ENCODE measurements at places on chromosomes 3 and 15.

DNA sequence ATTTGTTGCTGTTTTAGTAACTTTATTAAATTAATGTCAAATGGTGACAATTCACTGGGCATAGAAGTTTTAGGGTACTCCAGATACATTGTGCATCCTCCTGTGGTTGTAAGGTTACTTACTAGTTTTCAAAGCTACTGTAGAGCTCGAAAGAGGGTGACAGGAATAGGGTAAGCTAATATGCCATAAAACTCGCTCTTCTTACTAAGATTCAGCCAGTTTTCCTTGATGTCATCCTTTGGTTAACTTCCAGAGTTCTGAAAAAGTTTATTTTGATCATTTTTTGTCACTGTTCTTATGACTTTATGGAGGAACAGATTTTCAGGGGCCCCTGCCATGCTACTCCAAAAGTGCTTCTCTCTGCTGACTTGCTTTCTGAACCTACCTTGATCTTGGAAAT lies 334.8 kb downstream of the PLCL2 start:
- DNase-seq = no peak

- no peak for DNase-seq
These were observed 206.6 kb downstream of the GBE1 start for GRCh38 chr3:81554801-81555200.

DNA sequence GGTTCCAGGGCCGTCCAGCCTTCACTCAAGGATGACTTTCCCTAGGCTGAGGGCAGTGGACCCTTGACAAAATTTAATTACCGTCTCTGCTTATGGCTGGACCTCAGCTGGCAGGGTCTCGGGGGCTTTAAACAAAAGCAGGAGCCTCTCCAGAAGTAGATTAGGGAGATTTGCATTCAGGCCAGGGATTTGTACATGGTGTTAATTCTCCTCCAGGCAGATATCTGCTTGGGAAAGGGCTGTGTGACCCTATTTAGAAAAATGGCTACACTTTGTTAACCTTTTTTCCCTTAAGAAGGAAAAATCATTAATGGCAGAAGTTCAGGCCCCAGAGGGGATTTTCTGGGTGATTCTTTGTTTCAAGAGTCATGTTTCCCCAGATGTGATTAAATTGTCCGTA lies 329.1 kb upstream of the C2CD4B start:
- no peak for DNase-seq

DNA sequence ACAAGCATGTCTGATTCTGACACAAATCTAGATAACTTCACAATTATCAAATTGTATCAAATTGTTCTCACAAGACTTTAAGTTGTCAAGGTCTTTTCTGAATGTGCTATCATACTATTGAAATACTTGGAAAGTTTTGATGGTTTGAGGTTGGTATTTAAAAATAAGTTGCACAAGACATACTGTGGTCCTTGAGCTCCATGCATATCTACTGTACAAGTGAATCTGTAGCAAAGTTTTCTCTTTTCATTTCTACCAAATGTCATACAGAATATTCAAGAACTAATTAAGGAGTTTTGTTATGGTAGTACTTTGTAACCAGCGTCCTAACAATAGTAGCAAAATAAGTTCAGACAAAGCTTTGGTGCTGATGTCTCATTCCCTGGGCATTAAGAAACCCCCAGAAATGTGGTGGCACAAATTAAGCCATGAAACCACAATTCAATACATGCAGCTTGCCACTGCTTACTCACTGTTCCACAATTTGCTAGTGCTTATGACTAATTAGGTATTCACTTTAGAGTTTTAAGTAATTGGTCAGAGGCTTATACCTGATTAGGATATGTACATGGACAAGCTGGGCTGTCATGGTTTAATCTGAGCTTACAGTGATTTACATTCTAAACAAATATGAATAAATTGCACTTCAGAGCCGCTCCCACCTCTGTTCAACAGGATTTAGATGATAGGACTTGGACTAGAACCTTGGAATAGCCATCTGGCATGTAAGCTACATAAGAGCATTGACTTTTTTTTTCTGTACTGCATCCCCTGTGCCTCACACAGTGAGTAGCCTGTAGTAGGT lies 8.8 kb downstream of the TBC1D23 start:
- DNase-seq = peak; percentile 40

DNA sequence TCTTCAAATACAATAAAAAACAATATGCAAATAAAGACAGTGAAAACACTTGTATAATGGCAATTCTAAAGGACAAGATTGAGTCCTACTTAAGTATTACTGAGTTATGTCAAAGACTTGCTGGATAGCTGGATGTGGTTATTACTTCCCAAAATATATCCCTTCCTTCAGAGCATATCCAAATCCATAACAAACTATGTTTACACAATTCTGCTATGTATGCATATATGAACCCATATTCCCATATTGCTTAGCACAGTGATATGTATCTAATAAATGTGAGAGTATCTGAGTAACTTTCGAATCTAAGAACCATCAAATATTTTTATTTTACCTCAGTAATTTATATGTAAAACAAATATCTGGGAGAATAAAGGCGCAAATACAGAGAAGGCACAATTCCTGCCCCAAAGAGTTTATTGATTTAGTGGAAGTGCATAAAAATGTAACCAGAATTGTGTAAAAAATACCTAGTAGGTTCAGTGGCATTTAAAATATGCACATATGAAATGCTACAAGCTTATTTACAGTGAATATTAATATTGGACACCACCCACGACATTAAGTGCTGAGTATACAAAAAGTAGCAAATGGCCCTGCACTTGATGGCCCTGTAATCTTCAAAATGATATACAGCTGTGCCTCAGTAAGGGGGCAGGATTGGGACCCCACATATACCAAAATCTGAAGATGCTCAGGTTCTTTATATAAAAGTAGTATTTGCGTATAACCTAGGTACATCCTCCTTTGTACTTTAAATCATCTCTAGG lies 37.1 kb downstream of the TMEM212 start:
- no peak for DNase-seq

DNA sequence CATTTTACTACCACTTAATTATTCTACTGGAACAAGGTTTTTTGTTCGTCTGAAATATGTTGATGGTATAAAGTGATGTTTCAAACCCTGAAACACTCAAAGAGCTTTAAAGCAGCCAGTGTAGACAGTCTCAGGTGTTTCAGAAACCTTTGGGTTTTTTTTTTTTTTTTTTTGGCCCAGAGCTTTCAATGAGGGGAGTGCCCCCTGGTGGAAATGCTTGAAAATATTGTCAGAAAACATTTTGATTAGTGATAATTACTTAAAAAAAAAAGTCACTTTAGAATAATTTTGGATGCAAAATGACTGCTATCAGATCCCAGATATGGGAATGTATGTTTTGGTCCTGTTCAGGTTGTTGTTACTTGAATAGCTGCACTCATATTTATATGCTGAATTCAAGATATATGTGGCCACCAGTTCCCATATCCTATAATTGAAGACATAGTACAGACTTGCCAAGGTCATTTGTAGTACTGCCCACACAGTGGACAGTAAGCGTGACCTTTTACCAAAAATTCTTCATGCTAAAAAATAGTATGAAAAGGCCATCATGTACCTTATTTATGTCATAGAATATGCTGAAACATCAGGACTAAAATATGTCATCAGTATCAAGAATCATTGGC lies 35.9 kb downstream of the SATB1 start:
- DNase-seq = no peak

DNA sequence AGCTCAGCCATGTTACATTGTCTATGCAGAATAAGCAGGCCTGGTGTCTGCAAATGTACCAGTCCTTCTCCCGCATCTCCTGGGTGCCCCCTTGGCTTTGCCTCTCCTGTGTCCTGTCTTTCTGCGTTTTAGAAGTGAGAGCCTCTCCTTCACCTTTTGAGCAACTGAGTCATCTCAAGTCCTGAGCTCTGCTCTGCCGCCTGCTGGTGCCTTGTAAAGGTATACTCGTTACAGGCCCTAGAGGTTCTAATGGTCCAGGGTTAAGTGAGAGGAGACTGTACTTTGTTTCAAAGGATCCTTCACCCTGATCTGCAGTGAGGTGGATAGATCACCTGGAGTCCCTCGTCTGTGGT lies 12.6 kb downstream of the GHRL start:
- no peak for DNase-seq

DNA sequence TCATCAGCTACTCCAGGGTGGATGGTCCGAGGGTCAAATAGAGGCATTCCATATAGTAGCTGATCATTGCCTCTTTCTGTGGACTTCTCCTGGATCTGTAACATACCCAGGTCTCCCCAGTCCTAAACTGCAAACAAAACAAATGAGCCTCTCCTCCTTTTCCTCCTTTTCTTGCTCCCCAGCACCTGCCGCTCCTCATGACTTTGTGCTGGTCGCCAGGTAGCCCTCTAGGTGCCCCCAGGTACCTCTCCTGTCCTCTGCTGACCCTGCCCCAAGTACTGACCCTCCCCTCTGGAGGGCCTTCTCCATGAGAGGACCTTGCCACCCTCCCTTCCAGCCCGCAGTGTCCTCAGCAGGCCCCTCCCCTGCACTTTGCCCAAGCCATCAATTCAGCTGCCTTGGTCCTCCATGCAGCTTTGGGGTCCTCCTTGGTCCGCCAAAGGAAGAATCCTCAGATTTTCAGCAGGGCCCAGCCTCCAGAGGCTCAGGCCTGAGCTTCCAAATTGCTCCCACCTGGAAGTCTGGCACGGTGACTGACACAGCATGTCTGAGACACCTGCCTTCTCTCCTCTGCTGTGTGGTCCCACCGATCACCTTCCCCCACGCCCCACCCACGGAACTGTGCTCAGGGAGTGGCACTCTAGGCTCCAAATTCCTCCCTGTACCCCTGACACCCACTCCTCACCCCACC lies 111.0 kb downstream of the LRRK1 start:
- peak; percentile 5 for DNase-seq

DNA sequence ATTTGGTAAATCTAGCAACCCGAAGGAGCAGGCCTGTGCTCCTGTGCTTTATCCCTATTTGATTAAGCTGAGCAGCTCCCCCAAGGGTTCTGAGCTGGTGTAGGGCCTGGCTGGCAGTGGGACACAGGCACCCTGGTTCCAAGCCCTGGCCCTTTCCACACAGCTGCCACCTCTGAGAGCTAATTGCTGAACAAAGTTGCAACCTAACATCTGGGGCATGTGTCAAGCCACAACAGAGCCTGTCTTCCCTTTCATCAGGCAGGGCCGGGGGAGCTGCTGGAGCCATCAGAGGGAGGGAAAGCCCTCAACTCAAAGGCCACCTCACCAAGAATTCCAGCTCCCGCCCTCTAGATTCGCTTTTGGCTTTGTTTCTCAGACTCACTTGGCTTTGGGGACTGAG lies 17.1 kb upstream of the MRPS22 start:
- DNase-seq = no peak

DNA sequence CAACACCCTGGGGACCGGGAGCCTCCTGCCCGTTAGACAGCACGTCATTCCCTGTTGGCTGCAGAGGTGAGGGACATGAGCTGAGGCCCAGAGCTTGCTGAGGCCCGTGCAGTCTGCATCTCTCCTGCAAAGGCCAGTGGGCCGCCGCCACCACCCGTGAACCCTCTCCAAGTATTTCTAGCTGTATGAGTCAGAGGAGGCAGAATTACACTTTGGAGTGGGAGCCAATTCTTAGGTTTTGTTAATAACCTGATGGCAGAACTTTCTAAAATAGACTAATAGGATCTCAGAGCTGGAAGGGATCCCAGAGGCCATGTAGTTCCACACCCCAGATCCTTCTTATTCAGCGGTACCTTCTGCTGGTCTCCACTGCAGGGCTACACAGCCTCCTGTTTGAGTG lies 335.2 kb upstream of the CTDSPL start:
- no peak for DNase-seq

- DNase-seq = no peak
These were observed 18.2 kb downstream of the ATP1B3 start for GRCh38 chr3:141894524-141895176.

DNA sequence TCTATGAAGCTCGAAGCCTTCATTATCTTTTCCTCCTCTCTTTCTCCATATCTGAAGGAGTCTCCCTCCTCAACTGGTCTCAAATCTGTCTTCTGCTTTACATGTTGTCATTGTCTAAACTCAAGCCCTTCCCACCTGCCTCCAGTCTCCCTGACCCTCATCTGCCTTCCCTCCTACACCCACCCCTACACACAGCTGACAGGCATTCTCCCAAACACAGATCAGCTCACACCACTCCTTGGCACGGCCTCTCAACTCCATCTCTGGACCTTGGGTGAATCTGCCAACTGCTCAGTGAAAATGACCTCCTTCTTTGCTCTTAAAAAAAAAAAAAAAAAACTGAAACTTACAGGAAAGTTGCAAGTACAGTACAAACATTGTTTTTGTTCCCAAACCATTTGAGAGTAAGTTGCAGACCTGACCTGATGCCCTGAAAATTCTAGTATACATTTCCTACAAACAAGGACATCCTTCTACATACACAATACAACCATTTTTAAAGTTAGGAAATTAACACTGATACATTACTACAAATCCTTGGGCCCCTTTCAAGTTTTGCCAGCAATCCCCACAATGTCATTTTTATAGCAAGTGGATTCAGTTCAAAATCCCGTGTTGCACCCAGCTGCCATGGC lies 49.4 kb upstream of the UBE2E1 start:
- DNase-seq = no peak

GRCh38 chr3:108527817-108528216 lies 17.4 kb upstream of the MYH15 start:
- no peak for DNase-seq

GRCh38 chr15:56798639-56799038 lies 65.3 kb upstream of the ZNF280D start:
- peak; percentile 59 for DNase-seq

DNA sequence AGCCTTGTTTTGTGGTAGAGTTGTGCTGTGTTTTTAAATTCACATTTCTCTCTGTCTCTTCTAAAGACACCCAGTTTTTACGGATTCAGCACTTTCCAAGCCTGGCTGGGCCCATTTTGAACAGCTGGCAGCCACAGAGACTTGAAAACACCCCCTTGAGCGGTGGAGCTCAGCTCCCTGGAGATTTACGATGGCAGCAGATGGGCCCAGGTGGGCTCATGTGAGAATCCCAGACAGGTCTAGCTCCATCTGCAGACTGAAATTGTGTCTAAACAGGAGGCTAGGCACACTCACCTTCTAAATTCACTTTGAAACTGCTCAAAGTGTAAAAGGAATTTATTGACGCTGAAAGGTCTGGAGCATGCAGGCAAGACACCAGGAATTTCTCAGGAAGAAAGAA lies 232.0 kb upstream of the HES1 start:
- no peak for DNase-seq

DNA sequence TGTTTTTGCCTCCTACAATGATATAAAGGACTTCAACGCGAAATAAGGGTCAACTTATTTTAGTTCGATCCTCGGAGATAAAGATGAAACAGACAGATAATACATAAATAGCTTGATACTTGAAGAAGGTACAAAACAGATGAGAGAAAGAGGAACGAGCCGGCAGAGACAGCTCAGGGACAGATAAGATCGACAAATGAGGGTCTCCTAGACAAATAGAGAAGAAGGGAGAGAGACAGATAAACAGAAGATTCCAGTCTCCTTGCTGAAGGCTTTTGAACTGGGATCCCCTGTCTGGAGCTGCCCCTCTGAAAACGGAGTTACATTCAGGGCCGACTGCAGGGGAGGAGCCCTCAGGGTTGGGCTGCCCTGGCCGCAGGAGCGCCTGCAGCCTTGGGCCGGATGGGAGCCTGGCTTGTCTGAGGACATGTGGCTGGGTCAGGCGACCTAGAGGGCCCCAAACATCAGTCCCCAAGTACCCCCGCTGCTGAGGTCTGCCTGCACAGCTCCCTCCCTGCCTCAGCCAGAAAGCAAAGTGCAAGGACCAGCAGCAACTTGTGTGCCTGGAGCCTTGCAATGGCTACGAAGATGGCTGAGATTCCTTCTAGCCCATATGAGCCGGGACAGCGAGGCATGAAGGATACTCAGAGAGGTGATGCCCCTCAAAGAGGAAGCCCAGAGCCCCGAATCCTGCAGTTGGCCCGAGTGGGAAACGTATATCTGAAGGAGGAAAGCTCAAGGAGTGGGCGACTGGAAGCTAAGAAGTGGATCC lies 926 bp upstream of the SKOR1 start:
- peak; percentile 34 for DNase-seq

GRCh38 chr15:42727750-42728381 lies 9.1 kb downstream of the CDAN1 start:
- DNase-seq = no peak
